ENCODE measurements at places on chromosomes 1 and 21.

DNA sequence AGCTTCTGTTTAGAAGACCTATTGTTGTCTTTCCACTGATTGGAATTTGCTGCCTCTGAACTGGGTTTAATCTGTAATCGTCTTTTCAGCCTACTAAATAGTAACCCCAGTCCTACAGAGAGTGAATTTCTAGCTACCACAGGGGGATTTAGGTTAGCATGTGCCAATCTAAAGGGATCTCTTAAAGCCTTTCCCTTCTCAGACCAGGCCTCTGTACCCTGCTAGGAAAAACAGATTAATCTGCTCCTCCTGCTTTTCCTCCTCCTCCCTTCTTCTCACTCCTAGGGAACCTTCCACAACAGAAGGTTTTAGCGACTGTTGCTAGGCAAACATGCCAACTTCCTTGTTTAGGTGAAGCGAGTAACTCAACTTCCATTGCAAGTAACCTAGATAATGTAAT lies 1.3 kb upstream of the RC3H1 start:
- DNase-seq, result no peak

DNA sequence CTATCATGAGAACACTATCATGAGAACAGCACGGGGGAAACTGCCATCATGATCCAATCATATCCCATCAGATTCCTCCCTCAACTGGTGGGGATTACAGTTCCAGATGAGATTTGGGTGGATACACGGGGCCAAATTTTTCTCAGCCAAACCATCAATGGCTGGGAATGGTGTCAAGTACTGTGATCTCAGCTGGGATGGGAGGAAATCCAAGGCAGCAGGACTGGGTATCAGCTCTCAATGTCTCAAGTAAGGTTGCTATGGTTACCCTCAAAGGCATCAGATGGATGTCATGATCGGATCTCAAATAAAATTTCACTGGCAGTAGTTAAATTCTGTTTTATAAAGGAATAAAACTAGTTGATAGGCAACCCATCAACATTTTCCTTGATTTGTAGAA lies 399.0 kb downstream of the KCNT2 start:
- no peak for DNase-seq

GRCh38 chr1:157457279-157457678 lies 95.0 kb downstream of the FCRL5 start:
- no peak for DNase-seq

- DNase-seq, result no peak
Measured at GRCh38 chr1:31667065-31667785, 22.5 kb upstream of the PEF1 start.

DNA sequence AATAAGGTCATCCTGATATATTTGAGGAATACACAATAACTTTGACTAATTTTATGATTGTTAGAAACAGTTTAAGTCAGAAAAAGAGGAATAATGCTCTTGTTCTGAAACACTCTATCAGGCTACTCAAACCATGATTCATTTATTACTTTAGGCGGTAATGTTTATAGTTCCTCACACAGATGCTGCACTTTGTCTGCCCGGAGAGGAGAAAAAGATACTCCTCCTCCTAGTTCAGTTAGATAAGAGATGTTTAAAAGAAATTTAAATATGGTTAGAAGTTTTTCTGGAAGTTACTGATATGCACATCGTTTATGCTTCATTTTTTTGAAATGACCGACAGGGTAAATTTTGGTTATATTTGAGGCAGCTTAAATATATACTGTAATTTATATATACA lies 103.0 kb downstream of the ZMYM4 start:
- DNase-seq, result no peak

GRCh38 chr1:64572222-64572900 lies 102.4 kb downstream of the CACHD1 start:
- DNase-seq, result no peak

- no peak for DNase-seq
Measured at GRCh38 chr1:246157516-246157915, 349.6 kb downstream of the SMYD3 start.

DNA sequence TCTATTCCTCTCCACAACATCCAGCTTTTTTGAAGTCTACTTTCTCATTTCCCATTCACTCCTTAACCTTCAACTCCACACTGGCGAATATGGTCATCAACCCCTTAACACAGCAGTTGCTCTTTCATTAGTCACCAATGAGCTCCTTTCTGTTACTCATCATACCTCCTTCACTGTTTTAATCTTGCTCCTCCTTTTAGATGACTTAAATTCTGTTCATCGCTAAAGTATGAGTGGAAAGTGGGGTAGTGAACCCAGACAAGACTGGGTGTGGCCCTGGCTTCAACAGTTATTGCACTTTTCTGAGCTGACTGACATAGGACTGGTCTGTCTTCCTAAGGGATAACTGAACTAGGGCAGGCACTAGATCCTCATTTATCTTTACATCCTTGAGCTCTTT lies 51.3 kb downstream of the AKT3 start:
- DNase-seq, result no peak

- no peak for DNase-seq
Measured at GRCh38 chr1:157992031-157992832, 1.2 kb upstream of the KIRREL1 start.

GRCh38 chr1:231421546-231421970 lies 529 bp downstream of the EGLN1 start:
- no peak for DNase-seq

DNA sequence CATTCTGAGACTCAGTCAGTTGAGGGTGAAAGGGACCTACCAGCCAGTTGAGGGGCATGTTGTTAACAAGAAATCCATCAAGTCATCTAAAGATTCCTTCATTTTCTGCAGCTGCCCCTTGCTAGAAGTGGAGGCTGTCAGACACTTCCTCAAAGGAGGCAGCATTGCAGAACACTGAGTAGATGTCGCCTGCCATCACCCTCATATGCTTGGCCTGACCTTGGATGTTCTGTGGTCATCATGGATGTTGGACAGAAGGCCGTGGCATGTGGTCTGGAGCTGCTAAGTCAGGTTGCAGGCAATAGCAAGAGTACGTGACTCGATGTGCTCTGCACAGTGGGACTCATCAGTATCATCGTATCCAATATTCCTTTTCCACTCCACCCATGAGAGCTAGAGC lies 70.6 kb downstream of the GATAD2B start:
- no peak for DNase-seq

- no peak for DNase-seq
Measured at GRCh38 chr1:227869279-227869842, 53.9 kb downstream of the PRSS38 start.

DNA sequence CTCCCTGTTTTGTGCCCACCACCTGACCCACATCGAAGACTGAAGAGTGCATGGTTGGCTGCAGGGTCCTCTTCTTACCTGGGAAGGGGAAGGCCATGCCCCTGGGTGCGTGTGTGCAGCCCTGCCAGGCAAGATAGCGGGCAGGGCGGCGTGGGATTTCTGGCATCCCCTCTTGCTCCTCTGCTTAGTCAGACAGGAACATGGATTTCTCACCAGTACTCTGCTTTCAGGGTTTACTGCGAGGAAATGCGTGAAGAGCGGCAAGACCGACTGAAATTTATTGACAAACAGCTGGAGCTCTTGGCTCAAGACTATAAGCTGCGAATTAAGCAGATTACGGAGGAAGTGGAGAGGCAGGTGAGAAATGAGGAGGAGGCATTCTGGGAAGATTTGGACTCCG lies 15.5 kb upstream of the MIIP start:
- no peak for DNase-seq

DNA sequence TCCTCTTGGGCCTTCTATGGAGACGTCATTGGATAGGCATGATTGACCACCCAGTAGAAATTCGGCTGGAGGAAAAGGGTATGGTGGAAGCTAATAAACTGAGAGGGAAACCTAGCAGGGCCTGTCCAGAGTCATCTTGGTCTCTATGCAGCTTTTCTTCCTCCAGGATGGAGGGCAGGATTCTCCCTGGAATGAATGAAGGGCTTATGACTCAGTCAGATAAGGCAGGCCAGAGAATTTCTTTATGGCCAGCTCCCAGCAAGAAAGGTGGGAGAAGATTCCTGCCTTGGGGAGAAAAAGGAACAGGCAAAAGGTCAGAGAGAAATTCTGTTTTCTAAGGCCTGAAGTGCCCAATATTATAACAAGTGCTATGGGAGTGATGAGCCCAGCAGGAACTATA lies 17.1 kb downstream of the FBLIM1 start:
- DNase-seq, result no peak

- no peak for DNase-seq
Measured at GRCh38 chr1:84121360-84121759, 22.7 kb upstream of the PRKACB start.

DNA sequence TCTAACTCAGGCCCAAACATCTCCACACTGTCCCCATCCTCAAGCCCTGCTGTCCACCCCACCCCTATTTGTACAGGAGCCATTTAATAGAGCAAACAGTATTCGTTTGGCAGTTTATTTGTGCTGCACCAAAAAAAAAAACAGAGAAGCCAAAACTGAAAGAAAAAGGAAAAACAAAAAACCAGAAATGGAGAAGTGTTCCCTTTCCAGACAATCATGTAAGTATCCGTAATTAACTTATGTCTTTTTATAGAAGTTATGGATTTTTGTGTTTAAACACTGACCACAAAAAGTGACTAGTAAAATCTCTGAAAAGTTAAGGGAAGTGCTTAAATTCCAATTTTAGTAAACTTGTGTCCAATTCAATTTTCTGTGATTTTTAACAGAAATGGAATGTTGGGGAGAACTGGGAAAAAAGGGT lies 40.4 kb upstream of the ZBTB18 start:
- DNase-seq, result no peak

DNA sequence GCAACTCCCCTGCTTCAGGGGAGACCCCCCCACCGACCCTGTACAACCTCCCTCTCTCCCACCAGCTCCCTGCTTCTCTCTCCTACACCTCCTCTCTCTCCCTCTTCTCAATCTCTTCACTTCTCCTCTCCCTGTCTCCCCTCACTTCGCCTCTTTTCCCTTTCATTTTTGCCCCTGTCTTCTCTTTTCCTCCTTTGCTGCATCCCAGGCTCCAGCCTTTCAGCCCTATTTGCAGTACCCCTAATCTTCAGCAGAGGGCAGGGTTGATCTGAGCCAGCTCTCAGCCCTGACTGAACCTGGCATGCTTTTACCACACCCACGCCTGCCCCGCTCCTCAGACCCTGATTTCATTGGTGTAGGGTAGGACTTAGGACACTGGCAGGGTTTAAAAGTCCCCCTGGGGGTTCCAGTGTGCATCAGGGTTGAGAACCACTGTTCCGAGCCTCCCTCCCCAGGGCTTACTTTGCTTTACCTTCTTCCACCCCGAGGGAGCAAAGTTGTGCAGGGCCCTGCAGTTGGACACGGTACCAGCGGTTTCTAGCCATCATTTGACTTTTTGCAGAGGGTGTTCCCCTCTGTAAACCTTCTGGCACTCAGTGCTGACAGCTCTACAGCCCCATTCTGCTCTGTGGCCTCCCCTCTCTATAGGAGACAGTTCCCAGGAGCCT lies 67.3 kb upstream of the CNTN2 start:
- DNase-seq, result no peak

DNA sequence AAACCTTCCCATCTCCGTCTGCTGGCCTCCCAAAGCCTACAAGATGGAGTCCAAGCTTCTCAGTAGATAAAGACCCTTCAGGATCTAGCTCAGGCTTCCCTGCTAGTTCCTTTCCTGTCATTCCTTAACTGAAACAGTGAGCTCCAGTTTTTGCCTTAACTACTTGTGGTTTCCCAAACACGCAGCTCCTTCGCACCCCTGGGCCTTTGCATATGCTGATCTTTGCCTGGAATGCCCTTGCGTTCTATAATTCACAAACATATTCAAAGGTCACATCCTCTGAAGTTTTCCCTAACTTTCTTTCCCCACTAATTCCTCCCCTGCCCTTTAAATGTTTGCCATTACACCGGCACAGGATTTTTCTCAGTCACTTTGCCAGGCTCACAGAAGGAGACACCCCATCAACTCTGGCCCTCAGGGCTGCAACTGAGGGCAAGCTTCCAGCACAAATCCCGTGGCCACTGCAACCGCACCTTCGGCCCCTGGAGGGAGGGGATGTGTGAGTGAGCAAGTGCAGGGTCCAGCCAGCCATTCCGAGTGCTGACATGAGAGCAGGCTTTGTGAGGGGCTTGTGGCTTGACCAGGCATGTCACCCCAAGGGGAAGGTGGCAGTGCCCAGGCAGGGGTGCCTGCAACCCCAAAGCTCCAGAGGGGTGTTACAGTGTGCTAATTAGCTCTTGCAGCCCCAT lies 41.3 kb downstream of the RAB3B start:
- no peak for DNase-seq

- DNase-seq, result no peak
Measured at GRCh38 chr1:119648620-119649004, 546 bp upstream of the ZNF697 start.

DNA sequence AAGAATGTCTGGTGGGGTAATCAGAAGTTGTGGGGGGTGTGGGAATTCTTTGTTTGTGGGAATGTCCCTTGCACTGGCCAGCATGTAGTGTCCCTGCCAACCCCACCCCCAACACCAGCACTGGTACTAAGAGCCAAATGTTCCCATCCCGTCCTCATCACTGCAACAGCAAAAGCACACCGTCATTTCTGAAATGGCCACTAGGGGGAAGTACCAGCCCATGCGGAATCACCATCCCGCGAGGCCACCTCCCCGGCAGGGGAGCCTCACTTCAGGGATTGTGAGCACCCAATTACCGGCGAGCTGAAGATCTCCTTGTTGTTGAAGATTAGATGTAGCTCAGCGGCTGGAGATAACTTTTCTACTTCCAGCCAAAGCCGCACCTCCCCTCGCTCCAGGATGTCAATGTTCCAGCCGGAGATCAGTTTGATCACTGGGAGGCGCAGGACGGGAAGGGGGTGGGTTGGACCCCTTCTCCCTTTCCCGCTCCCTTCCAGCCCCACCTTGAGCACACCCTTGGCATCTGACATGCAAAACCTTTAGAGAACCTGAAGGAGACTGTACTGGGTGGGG lies 41.0 kb downstream of the MYOM3 start:
- DNase-seq, result peak; percentile 15

DNA sequence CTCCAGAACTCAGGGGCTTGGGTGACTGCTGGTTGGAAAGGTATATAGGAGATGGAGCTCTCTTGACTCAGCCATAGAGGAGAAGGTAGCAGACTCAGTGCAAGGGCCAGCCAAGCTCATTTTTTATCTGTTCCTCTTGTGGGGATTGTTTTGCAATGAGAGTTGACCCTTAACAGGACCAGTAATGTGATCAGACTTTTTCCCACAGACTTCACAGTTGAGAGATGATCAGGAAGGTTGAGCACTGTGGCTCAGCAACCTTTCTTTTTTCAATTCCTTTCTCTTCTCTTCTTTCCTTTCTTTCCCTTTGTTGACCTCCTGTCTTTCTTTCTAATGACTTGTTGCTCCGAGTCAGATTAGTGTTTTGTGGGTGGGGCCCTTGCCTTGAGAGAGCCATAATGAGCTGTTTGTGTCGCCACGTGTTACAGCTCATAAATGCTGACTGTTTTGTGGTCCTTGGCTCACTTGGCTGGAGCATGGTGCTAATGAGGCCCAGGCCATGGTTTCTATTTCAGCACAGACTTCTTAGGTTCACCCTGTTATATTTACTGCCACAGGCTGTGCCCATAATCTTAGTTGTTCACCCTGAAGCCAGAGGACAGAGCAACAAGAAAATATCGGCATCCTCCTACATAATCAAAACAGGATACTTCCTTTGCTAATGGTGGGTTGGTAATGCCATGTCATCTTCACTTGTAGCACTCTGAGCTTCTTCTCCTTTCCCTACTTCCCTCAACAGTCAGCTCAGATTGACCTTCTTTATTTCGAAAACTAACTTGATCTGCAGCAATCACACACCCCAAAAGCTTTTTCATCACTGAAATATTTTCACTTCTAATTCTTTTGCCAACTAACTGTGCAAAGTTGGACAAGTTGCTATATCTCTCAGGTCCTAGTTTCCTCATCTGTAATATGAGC lies 13.9 kb downstream of the ADAM30 start:
- DNase-seq, result no peak
